Osteoblast (primary cell): ENCODE measurements at places on chromosomes 5 and 9. TPM values are rescaled to one million over a fixed set of nuclear protein-coding genes. Genes with fewer than 3 reads are reported as not detected.

The CDH10 gene
- not detected in 2 replicates for total RNA-seq

The ERAP2 gene
- total RNA-seq: 5.6 and 84.7 TPM in 2 replicates

The OTP gene
- under 0.01 TPM in 1 of 2 replicates, not detected in the other for total RNA-seq

The LVRN gene
- under 0.01 and 0.59 TPM in 2 replicates for total RNA-seq

The PCDHB9 gene
- 1.2 and 1.8 TPM in 2 replicates for total RNA-seq

The PGM5 gene
- 0.36 and 1.2 TPM in 2 replicates for total RNA-seq

The SPARC gene
- total RNA-seq: 4,046 and 4,600 TPM in 2 replicates

The FOXD4 gene
- 0.29 and 0.36 TPM in 2 replicates for total RNA-seq

The MEF2C gene
- 9.4 and 13.4 TPM in 2 replicates for total RNA-seq

The SLC45A2 gene
- 0.36 and 0.59 TPM in 2 replicates for total RNA-seq

The TMEFF1 gene
- total RNA-seq: 0.72 and 1.2 TPM in 2 replicates

The PTTG1 gene
- 29.8 and 41.3 TPM in 2 replicates for total RNA-seq

The IL13 gene
- total RNA-seq: under 0.01 TPM in 1 of 2 replicates, not detected in the other

The MXD3 gene
- total RNA-seq: 2.7 and 3.3 TPM in 2 replicates

The WDR41 gene
- 96.7 and 114 TPM in 2 replicates for total RNA-seq

The LCN1 gene
- total RNA-seq: not detected in 2 replicates

The CBY3 gene
- not detected in 2 replicates for total RNA-seq

The QRFP gene
- not detected in 2 replicates for total RNA-seq

The DRD1 gene
- under 0.01 TPM in 1 of 2 replicates, not detected in the other for total RNA-seq

The CCNB1 gene
- 19.2 and 22.4 TPM in 2 replicates for total RNA-seq

The CARTPT gene
- total RNA-seq: not detected in 2 replicates

The SLC35A4 gene
- total RNA-seq: 17.4 and 20.6 TPM in 2 replicates

The ELAVL2 gene
- total RNA-seq: under 0.01 and 0.36 TPM in 2 replicates

The GABBR2 gene
- total RNA-seq: under 0.01 and 0.88 TPM in 2 replicates

The LCN2 gene
- not detected in 2 replicates for total RNA-seq

The NPDC1 gene
- 10.0 and 10.1 TPM in 2 replicates for total RNA-seq

The CTNND2 gene
- total RNA-seq: not detected in 2 replicates

The PRLR gene
- total RNA-seq: under 0.01 TPM in 1 of 2 replicates, not detected in the other

The SPINK4 gene
- total RNA-seq: not detected in 2 replicates
